ENCODE measurements at places on chromosomes 16 and 17.

GRCh38 chr17:15648386-15648785 lies 28.9 kb upstream of the FBXW10B start:
- no peak for DNase-seq

- no peak for DNase-seq
These were observed 150.1 kb upstream of the CDH11 start for GRCh38 chr16:65271996-65272395.

DNA sequence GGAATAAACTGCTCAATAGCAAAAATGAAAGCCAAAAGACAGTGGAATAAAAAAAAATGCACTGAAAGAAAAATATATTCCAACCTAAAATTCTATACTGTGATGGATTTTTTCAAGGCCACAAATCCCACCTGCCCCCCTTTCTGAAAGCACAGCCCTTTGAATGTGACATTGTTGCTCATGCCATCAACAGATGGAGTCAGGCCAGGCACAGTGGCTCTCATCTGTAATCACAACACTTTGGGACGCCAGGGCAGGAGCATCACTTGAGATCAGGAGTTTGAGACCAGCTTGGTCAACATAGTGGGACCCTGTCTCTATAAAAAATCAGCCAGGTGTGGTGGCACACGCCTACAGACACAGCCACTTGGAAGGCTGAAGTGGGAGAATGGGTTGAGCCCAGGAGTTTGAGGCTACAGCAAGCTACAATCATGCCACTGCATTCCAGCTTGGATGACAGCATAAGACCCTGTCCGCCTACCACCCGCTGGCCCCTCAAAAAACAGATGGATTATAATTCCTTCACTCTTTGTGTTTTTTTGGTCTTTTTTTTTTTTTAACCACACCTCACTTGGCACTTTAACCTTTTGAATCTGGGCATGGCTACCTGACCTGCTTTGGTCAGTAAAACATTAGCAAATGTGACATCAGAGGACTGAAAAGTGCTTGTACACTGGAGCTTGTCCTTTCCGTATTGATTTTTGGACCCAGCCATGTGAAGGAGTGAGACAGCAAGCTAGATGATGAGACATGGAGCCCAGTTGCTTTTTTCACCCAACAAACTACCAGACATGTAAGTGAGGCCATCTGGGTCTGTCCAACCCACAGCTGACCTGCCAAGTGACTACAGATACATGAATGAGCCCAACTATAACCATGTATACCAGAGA lies 36.3 kb downstream of the GLG1 start:
- no peak for DNase-seq

DNA sequence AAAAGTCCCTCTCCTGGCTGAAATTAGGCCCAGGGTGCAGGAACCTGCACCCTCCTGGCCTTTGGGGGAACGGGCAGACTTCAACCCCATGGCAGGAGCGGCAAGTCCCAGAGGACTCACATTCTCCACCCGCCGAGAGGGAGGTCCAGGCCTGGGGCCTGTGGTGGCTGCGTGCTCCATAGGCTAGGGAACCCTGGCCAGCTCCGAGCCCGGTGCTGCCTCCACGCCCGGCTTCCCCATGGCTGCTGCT lies 130 bp downstream of the CCDC78 start:
- no peak for DNase-seq

- DNase-seq = no peak
These were observed 232.4 kb downstream of the IRX3 start for GRCh38 chr16:54053891-54054820.

DNA sequence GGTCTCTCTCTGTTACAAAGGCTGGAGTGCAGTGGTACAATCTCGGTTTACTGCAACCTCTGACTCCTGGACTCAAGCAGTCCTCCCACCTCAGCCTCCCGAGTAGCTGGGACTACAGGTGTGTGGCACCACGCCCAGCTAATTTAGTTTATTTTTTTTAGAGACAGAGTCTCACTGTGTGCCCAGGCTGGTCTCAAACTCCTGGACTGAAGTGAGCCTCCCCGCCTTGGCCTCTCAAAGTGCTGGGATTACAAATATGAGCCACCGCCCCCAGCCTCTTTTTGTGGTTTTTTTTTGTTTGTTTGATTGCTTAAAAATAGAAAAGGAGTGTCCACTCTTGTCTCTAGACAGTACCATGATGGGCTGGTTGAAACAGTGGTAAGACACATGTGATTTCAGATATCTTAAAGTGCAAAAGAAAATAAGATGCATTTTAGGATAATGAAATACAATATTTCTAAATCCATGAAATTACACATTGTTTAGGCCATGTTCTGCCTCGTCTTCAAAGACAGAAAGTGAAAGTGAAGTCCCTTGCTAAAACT lies 27.4 kb downstream of the KIAA0513 start:
- no peak for DNase-seq

GRCh38 chr16:27985981-27986380 lies 77.5 kb downstream of the GSG1L start:
- no peak for DNase-seq

DNA sequence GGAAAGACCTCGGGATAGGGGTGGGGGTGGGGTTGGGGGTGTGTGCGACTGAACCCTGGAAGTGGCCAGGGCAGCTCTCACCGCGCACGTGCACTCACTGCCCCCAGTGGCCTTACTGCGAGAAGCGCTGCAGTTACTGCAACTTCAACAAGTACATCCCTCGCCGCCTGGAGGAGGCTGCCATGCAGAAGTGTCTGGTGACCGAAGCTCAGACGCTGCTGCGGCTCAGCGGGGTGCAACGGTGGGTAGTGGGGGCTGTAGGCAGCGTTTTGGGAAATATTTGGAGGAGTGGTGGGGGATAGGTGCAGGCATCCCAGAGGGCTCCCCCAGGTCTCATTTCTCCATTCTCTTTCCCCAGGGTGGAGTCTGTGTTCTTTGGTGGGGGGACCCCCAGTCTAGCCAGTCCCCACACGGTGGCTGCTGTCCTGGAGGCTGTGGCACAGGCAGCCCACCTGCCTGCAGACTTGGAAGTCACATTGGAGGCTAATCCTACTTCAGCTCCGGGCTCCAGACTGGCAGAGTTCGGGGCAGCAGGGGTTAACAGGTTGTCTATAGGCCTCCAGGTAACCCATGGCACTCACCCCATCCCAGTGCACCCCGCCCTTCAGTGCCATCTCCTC lies 972 bp downstream of the RSAD1 start:
- no peak for DNase-seq

- DNase-seq = peak; percentile 31
These were observed 8.8 kb downstream of the CDC27 start for GRCh38 chr17:47180337-47180736.

DNA sequence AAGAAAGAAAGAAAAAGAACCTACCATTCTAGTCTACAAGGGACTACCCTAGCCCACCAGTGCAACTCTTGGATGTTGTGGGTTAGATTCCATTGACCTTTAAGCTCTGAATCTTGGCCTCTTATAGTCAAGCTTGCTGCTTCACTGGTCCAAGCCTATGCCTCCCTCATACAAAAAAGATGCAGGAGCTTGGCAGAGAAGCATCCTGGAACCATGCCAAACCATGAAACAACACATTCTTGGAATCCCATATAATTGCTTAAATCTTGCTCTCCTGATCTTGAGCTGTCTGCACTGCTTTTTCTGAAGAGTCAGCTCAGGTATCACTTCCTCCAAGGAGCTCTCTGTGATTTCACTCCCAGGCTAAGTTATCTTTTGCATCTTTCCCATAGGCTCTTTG lies 117.9 kb upstream of the GPR139 start:
- no peak for DNase-seq

- no peak for DNase-seq
These were observed 47.5 kb downstream of the MAP2K6 start for GRCh38 chr17:69461951-69462369.

- no peak for DNase-seq
These were observed 81.5 kb downstream of the CA4 start for GRCh38 chr17:60231234-60231633.

GRCh38 chr16:9408297-9408878 lies 316.9 kb downstream of the HAPSTR1 start:
- DNase-seq = no peak

GRCh38 chr16:23354246-23354645 lies 52.1 kb downstream of the SCNN1B start:
- DNase-seq = no peak

DNA sequence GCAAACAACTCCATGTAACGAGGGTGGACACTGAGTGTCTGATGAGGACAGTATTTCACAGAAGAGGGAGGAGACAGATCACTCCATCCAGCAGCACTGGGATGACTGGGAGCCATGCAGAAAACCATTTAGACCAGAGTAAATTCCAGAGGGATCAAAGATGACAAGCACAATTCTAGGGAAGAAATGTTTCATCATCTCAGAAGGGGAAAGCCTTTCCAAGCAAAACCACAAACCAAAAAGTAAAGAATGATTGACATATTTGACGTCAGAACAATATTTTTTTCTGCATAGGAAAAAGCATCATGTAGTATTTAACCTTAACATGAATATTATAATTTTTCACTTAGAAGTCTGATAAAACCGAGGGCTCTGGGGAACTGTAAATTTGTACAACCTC lies 4.8 kb downstream of the DNASE1 start:
- DNase-seq = no peak

- no peak for DNase-seq
These were observed 185.9 kb downstream of the C16orf95 start for GRCh38 chr16:87131061-87131995.
